A549 treated with Mapracorat at 1 μM for 4 hours (cell line): ENCODE measurements at places on chromosomes 12 and 14. TPM values are rescaled to one million over a fixed set of nuclear protein-coding genes. Genes with fewer than 3 reads are reported as not detected.

The RGS6 gene
- total RNA-seq: not detected in 5 replicates

The MIP gene
- 0.13 to 0.32 TPM (median 0.23 TPM) in 4 of 5 replicates, not detected in the other for total RNA-seq

The MSI1 gene
- 0.89 to 1.8 TPM (median 1.4 TPM) in 5 replicates for total RNA-seq

The CPSF2 gene
- 28.4 to 43.6 TPM (median 38.7 TPM) in 5 replicates for total RNA-seq

The OTX2 gene
- not detected in 5 replicates for total RNA-seq

The SLCO1B1 gene
- 0.34 to 0.65 TPM (median 0.39 TPM) in 5 replicates for total RNA-seq

The KRT8 gene
- 4,031 to 4,993 TPM (median 4,777 TPM) in 5 replicates for total RNA-seq

The LGMN gene
- 54.4 to 63.0 TPM (median 56.3 TPM) in 5 replicates for total RNA-seq

The TPPP2 gene
- total RNA-seq: not detected in 5 replicates

The SLC38A4 gene
- total RNA-seq: 0.04 to 0.17 TPM (median 0.08 TPM) in 5 replicates

The PRH2 gene
- 0.30 to 0.39 TPM (median 0.38 TPM) in 3 of 5 replicates, not detected in the others for total RNA-seq

The DNAI7 gene
- total RNA-seq: 0.07 to 0.52 TPM (median 0.08 TPM) in 5 replicates

The LBHD2 gene
- 0.21 to 0.56 TPM (median 0.26 TPM) in 4 of 5 replicates, not detected in the other for total RNA-seq

The MANSC1 gene
- total RNA-seq: 3.1 to 4.6 TPM (median 3.9 TPM) in 5 replicates

The TRIM9 gene
- total RNA-seq: 8.0 to 13.7 TPM (median 12.5 TPM) in 5 replicates

The TMEM63C gene
- 2.6 to 4.5 TPM (median 3.6 TPM) in 5 replicates for total RNA-seq

The TEX52 gene
- total RNA-seq: not detected in 5 replicates

The GALC gene
- 10.2 to 13.8 TPM (median 12.8 TPM) in 5 replicates for total RNA-seq

The ARHGAP9 gene
- 0.19 to 0.83 TPM (median 0.35 TPM) in 5 replicates for total RNA-seq

The ADAM21 gene
- 0.06 TPM in 2 of 5 replicates, not detected in the others for total RNA-seq

The SRRM4 gene
- total RNA-seq: not detected in 5 replicates

The SPX gene
- total RNA-seq: 2.8 to 4.0 TPM (median 3.3 TPM) in 5 replicates

The TAS2R10 gene
- total RNA-seq: 0.22 TPM in 1 of 5 replicates, not detected in the others

The WIF1 gene
- total RNA-seq: not detected in 5 replicates

The CSAD gene
- 4.4 to 9.9 TPM (median 6.6 TPM) in 5 replicates for total RNA-seq

The CLEC4D gene
- total RNA-seq: not detected in 5 replicates

The RFC5 gene
- total RNA-seq: 36.8 to 43.4 TPM (median 38.0 TPM) in 5 replicates

The KRT83 gene
- total RNA-seq: 2.4 to 6.6 TPM (median 6.0 TPM) in 5 replicates

The SLCO1B3 gene
- 9.5 to 14.1 TPM (median 11.2 TPM) in 5 replicates for total RNA-seq

The KLRB1 gene
- total RNA-seq: not detected in 5 replicates

The EIF2B2 gene
- 75.6 to 85.3 TPM (median 79.1 TPM) in 5 replicates for total RNA-seq

The KLHL28 gene
- total RNA-seq: 5.1 to 7.3 TPM (median 6.6 TPM) in 5 replicates

The KRT77 gene
- not detected in 5 replicates for total RNA-seq

The NRXN3 gene
- 0.52 to 1.1 TPM (median 0.79 TPM) in 5 replicates for total RNA-seq

The RNFT2 gene
- 1.9 to 3.5 TPM (median 2.3 TPM) in 5 replicates for total RNA-seq

The KRT71 gene
- not detected in 5 replicates for total RNA-seq

The CLEC1B gene
- not detected in 5 replicates for total RNA-seq

The CLEC12A gene
- not detected in 5 replicates for total RNA-seq

The PSMB5 gene
- 300 to 334 TPM (median 316 TPM) in 5 replicates for total RNA-seq

The APOF gene
- not detected in 5 replicates for total RNA-seq

The TRHDE gene
- total RNA-seq: 0.02 to 0.24 TPM (median 0.09 TPM) in 5 replicates

The TMEM253 gene
- total RNA-seq: 0.64 to 1.1 TPM (median 0.76 TPM) in 5 replicates

The HIF1A gene
- total RNA-seq: 118 to 198 TPM (median 192 TPM) in 5 replicates

The INHBE gene
- 0.05 to 0.09 TPM in 2 of 5 replicates, not detected in the others for total RNA-seq

The OTOGL gene
- total RNA-seq: not detected in 5 replicates

The SERPINA1 gene
- 0.80 to 1.8 TPM (median 1.1 TPM) in 5 replicates for total RNA-seq

The CNTN1 gene
- 35.1 to 66.0 TPM (median 51.4 TPM) in 5 replicates for total RNA-seq

The TAS2R31 gene
- 0.17 to 0.27 TPM in 2 of 5 replicates, not detected in the others for total RNA-seq

The KIF5A gene
- total RNA-seq: 0.13 to 0.29 TPM (median 0.20 TPM) in 5 replicates

The BMAL2 gene
- total RNA-seq: 13.8 to 17.8 TPM (median 16.1 TPM) in 5 replicates

The TAS2R42 gene
- total RNA-seq: not detected in 5 replicates

The TDP1 gene
- total RNA-seq: 12.6 to 16.7 TPM (median 14.4 TPM) in 5 replicates

The ANKS1B gene
- total RNA-seq: 0.35 to 1.0 TPM (median 0.63 TPM) in 5 replicates

The FAR2 gene
- 0.30 TPM in 1 of 5 replicates, not detected in the others for total RNA-seq

The VWF gene
- total RNA-seq: 0.15 to 0.34 TPM (median 0.18 TPM) in 5 replicates

The OR6C6 gene
- not detected in 5 replicates for total RNA-seq
